Right hindlimb (tissue), 1 donor: ENCODE measurements at places on chromosomes 7 and 10.

DNA sequence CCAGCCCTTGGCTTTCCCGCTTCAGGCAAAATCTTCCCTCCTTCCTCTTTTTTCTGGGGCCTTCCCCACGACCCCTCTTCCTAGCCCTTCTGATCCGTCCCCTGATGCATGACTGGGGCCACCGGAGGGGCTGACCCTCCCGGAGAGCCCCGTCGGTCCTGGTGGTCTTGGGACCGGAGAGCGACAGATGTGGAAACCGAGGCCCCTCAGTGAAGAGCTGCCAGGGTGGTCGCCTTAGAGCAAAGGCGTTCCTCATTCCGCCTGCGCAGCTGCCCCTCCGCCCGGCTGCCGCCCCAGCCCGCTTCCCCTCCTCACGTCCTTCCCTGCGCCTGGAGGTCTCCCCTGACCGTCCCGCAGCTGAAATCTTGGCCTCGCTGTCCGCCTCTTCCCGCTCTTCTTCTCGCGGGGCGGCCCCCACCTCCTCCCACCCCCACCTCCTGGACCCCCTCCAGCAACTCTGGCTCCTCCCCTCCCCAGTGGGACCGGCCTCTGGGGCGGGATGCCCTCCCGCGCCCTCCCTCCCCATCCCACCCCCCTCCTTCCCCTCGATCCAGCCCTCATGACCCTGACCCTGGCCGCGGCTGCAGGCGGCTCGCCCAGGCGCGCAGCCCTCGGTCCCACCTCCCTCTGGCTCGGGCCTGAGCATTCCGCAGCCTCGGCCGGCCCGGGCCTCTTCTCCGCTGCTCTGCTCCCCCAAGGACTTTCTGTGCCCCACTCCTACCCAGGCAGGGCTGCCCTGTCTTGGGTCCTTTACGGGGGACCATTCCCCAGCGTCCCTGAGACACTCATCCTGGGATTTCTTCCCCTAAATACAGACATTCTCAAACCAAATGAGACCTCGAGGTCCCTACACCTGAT is at the start of gene RARRES2:
RARRES2 (minus strand) TSS at position 367 of the 858 bp plus-strand sequence. CDS start 1,020 bp downstream, outside the sequence.
- DNase-seq = peak; percentile 71

GRCh38 chr7:124349443-124349842 is 316.6 kb upstream of the TMEM229A start:
- DNase-seq = no peak

GRCh38 chr7:151404216-151405011 is 5.4 kb downstream of the WDR86 start:
- DNase-seq = peak; percentile 55

- DNase-seq = no peak
These were observed 17.2 kb downstream of the SAP25 start for GRCh38 chr7:100556541-100556940.

DNA sequence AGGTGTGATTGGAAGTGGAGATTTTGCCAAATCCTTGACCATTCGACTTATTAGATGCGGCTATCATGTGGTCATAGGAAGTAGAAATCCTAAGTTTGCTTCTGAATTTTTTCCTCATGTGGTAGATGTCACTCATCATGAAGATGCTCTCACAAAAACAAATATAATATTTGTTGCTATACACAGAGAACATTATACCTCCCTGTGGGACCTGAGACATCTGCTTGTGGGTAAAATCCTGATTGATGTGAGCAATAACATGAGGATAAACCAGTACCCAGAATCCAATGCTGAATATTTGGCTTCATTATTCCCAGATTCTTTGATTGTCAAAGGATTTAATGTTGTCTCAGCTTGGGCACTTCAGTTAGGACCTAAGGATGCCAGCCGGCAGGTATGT is 13.6 kb downstream of the STEAP2 start:
- no peak for DNase-seq

- no peak for DNase-seq
These were observed 90.6 kb downstream of the MTPN start for GRCh38 chr7:135886345-135887132.

GRCh38 chr10:23528419-23528818 is 89.5 kb downstream of the OTUD1 start:
- no peak for DNase-seq

GRCh38 chr7:24466168-24466768 is 107.0 kb upstream of the PALS2 start:
- DNase-seq = no peak

- DNase-seq = no peak
These were observed 11.6 kb downstream of the PANK1 start for GRCh38 chr10:89633484-89633883.

DNA sequence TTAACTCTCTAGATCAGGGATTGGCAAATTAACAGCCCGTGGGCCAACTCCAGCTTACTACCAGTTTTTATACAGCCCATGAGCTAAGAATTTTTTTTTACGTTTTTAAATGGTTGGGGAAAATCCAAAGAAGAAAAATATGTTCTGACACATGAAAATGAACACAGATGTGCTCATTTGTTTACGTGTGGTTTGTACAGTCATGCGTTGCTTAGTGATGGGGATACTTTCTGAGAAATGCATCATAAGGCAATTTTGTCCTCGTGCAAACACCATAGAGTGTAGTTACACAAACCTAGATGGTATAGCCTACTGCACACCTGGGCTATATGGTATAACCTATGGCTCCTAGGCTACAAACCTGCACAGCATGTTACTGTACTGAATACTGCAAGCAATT is 8.3 kb upstream of the SMKR1 start:
- no peak for DNase-seq

DNA sequence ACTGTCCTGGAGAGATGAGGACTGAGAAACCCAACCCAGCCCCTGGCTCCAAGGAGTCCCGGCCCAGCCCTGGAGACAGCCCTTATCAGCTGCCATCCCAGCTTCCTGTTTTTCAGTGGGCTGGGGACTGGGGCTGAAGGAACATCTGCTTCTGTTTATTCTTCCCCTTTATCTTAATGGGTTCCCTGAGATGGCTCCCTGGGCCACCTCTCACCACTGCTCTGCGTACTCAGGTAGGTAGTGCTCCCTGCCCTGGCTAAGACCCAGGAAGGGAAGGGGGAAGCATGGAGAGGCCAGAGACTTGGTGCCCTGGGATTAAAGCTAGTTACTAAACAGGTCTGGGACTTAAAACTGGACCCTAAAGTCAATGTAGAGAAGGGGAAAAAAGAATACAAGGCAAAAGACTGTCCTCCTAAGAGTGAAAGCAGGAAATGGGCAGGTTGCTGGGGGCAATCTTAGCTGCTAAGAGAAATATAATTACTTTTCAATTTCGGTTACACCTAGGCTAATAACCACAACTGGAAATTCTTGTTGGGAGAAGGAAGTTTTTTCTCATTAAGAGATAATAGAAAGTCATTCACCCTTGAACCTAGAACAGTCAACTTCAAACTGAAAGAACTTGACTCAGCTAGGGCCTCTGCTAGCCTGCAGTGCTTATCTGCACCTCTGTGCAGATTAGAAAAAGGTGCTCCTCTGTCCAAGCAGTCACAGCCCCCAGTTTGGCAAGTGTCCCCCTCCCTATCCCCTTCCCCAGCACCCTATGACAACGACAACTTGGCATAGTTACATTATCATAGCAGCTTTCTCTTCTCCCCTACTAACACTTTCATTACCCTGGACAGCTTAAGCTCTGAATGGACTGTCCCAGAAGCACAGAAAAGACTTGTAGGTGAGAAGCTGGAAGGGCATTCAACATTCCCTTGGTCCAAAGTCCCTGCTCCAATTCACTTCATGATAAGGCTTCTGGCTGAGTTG is 65.6 kb upstream of the KDM7A start:
- DNase-seq = no peak

DNA sequence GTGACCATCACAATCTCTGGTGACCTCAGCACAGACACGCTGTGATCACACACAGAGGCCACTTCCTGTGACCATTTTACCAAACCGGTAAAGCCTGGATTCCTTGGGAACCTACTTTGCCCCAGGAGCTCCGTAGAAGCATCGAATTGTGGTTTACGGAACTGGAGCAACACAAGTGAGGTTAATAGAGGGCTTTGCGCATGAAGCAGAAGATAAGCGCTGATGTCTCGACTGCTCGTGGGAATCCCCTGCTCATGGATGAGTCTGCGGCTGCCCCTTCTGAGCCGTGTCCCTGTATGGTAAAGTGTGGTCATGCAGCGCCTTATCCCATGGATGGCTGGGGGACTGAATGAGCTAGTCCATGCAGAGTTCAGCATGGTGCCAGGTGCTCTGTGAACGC is 53.6 kb downstream of the VIPR2 start:
- no peak for DNase-seq

- DNase-seq = peak; percentile 72
These were observed 126.5 kb upstream of the IGFBP3 start for GRCh38 chr7:46047581-46047980.

DNA sequence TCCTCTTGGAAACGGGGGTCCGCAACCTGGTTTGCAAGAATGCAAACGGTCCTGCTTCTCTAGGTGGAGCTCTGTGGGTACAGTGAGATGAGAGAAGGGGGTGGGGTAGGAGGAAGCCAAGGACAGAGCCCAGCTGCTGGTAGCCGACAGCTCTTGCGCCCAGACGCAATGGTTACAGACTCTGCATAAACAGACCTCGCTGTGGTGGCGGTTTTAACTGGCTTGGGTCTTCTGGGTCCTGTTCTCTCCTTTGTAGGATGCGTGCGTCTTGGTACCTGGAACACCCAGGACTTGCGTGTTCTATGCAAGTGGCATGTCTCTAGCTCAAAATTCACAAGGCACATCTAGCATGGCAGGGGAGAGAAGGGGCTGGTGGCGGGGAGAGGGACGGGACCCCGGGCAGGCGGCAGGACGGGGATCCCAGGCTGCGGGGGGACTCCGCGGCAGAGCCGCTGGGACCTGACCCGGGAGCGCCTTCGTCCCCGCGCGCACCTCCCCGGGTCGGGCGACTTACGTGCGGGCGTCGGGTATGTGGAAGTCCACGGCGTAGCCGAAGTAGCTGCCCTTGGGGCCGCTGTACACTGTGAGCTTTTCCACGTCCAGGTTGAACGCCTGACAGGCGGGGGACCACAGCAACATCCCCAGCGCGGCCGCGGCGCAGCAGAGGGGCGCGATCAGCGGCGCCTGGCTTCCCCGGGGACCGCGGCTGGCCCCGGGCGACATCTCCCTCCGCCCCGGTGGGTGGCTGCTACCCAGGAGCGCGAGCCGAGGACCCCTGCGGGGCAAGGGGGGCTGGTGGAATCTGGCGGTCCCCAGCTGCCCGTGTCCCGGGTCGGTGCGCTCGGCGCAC is 448 bp downstream of the ITGA8 start:
- DNase-seq = peak; percentile 55

DNA sequence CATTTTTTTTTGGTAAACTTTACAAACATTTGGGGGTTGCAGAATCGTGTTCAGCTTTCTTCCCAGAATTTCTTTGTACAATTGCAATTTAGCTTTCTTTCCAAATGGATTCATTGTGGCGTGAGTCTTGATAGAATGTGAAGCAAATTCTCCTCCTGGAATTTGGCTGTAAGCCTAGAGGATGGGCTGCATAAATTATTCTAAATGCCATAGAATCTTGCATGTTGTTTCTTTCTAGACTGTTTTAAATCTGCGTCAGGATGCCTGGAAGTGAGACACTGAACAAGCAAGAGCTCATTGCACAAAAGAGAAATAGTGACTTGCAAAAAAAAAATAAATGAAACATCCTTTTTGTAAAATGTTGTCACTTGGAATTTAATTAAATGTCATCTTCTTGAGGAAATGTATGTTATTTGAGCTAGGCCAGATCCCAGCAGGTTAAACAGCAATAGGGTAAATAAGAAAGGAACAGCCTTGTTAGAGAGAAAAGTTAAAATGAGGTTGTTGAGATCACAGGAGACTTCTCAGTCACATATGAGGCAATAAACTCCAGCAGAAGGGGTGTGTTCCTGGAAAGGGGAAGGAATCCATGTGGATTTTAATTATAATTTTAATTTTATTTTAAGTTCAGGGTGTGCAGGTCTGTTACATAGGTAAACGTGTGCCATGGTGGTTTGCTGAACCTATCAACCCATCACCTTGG is 483.0 kb downstream of the PLXDC2 start:
- DNase-seq = no peak

DNA sequence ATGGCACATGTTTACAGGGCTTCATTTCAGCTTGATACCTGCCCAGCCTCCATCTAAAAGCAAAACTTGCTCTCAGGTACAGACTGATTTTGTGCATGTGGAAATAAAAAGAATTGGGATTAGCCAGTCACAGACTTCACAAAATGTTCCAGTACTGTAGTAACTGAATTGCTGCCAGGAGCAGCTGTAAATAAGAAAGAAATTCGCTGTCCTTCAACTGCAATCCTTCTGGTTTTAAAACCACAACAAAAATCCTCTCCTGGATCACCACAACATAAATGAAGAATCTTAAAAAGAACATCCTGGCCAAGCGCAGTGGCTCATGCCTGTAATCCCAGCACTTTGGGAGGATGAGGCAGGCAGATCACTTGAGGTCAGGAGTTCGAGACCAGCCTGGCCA is 3.9 kb upstream of the MIOS start:
- no peak for DNase-seq

GRCh38 chr7:105086850-105087249 is 72.8 kb downstream of the KMT2E start:
- no peak for DNase-seq

DNA sequence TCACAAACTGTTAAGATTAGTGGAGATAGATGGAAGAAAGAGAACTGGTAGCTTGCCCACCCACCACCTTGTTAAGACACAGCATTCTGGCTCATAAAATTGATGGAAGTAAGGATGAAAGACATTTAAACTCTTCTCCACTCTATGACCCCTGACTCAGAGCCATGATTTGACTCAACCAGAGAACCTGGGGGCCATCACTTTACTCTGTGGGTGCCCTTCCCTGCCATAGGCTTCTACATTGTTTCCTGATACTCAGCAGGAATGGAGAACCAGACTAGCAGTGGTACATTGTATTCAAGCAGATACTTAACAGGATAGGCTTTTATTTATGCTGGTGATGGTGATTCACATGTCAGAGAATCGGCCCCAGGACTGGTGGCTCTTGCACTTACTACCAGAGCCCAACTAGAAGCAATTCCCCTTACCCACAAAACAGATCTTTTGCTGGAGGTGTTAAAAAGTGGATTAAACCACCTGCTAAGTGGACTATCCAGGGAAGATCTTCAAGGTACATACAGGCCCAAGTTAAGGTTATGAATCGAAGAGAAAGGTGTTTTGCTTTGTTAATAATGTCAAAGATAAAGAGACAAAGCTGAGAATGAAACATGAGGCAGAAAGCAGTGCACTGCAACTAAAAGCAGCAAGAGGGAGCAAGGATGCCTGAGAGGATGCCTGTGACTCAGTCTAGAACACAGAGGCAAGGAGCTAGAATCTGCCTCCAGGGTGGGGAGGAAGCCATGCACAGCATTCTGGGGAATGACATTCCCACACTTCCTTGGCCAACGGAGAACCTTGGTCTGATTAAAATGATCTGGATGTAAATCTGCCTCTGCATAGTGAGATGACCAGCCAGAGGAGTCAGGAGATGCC is 36.0 kb upstream of the GLI3 start:
- DNase-seq = no peak

GRCh38 chr10:30755441-30755953 is 125.9 kb upstream of the LYZL2 start:
- peak; percentile 93 for DNase-seq

- DNase-seq = no peak
These were observed 96.4 kb downstream of the DYNC2I1 start for GRCh38 chr7:158952776-158953175.

- no peak for DNase-seq
These were observed 86.6 kb upstream of the MACROH2A2 start for GRCh38 chr10:69965919-69966662.

- DNase-seq = no peak
These were observed 194.8 kb downstream of the ABCA13 start for GRCh38 chr7:48366096-48366495.
